Immature natural killer cell (primary cell): ENCODE measurements at places on chromosomes 7 and 10.

GRCh38 chr7:144436500-144436899, 33.0 kb upstream of the NOBOX start:
- H3K4me1 ChIP-seq, result no peaks in the 10 kb centered on the region
- H3K36me3 ChIP-seq, result no peaks in the 10 kb centered on the region
- no peak overlapping the region for H3K27ac ChIP-seq
- no peak overlapping the region for H3K4me3 ChIP-seq
- H3K27me3 ChIP-seq, result no peaks in the 10 kb centered on the region

GRCh38 chr10:70588859-70589570, 13.5 kb downstream of the PRF1 start:
- H3K4me3 ChIP-seq, result no peak overlapping the region
- peaks cover 52% of the 10 kb centered on the region for H3K4me1 ChIP-seq
- H3K27me3 ChIP-seq, result peaks cover 2% of the 10 kb centered on the region

- H3K4me3 ChIP-seq, result no peak overlapping the region
- H3K27ac ChIP-seq, result no peak overlapping the region
- H3K4me1 ChIP-seq, result no peaks in the 10 kb centered on the region
These were observed 28.3 kb downstream of the ADGRA1 start for GRCh38 chr10:133115976-133116375.

DNA sequence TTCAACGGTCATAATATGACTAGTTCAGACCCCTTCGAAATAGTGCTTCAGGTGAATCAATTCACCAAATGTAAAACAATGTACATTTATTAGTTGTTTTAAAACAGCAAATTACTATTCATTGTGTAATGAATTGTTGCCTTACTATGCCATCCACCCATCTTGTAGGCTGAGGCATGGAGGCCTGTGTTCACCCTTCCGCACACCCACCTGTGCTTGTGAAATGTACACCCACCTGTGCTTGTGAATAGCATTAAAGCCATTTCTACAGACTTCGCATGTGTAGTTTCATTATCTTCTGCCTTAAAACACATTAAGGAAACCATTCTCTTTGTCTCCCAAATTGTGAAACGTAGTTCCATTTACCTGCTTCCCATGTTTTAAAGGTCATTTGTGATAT, 16.8 kb downstream of the CLRN3 start:
- peaks cover 9% of the 10 kb centered on the region for H3K27me3 ChIP-seq
- no peaks in the 10 kb centered on the region for H3K4me1 ChIP-seq
- no peaks in the 10 kb centered on the region for H3K36me3 ChIP-seq
- no peak for DNase-seq
- no peak overlapping the region for H3K4me3 ChIP-seq

DNA sequence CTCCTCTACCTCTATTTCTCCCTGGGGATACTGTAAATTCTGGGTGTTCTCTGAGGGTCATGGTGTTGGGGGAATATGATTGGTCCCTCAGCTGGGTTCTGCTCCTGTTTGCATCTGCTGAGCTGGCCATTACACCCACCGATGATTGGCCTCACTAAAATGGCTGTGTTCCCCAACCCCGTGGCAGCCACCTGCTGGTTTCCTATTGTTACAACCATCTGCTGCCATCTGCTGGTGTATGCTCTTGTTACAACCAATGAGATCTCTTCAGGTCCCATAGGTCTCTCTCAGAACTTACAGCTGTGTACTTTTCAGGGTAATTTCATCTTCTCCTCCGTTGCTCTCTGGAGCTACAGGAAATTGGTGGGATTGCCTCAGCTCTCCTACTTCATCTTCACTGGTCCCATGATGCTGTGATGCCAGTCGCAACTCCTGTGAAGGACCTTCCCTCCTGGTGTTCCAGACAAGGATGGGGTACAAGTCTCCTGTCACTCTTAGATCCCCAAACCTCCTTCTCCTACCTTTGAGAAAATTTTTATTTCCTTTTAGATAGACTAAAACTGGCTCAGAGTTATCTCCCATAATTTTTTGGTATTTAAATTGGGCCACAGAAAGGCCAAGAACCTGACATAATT, 303.5 kb upstream of the SMIM30 start:
- peak; percentile 22 for DNase-seq
- no peaks in the 10 kb centered on the region for H3K36me3 ChIP-seq

DNA sequence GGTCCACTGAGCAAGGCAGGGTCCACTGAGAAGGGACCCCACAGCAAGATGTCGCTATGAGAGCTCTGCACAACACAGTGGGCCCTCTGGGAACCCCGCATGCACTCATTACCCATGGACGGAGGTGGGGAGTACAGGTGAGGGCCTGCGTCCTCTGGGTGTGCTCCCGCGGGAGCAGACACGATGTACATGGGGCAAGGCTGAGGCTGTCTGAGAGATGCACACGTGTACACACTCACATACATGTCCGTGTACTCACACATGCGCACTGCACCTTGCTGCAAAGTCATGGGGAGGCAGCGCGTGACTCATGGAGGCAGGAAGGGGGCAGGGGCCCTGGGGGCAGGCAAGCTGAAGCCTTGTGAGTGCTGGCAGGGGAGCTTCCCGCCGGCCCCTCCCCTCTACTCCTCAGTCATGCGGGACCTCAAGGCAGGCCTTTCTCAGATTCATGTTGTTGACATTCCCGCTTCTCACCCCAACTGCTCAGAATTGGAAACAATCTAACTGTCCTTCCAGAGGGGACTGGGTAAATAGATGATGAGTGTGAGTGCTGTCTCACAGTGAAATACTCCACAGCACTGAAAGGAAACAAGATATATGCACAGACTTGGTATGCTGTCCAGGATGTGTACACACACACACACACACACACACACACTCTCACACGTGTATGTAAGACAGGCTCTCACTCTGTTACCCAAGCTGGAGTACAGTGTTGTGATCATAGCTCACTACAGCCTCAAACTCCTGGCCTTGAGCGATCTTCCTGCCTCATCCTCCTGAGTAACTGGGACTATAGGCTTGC, 40.0 kb downstream of the GOLGA7B start:
- H3K4me1 ChIP-seq, result no peaks in the 10 kb centered on the region
- no peak overlapping the region for H3K4me3 ChIP-seq
- no peaks in the 10 kb centered on the region for H3K36me3 ChIP-seq
- no peak for DNase-seq

DNA sequence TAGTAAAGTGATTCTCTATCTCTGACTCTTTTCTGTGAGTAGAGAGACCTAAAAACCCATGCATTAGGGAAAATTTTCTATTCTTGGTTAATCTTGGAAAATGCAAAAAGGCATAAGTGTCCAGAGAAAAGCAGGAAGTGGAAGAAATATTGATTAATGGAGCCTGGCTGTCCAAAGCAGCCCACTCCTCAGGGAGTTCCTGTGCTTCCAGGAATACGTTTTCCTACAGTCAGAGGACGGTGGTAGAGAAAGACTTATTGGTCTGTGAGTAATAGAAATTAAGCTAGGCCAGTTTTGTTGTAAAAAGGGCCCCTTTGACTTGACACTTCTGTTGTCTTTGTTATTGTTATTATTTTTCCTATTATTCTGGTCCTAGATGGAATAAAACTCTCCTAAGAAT, 157.8 kb downstream of the NRP1 start:
- H3K36me3 ChIP-seq, result no peaks in the 10 kb centered on the region
- H3K4me3 ChIP-seq, result no peak overlapping the region
- H3K4me1 ChIP-seq, result no peaks in the 10 kb centered on the region
- DNase-seq, result no peak
- H3K27ac ChIP-seq, result no peak overlapping the region

GRCh38 chr10:102246261-102246660, 929 bp downstream of the GBF1 start:
- H3K4me1 ChIP-seq, result peaks cover 63% of the 10 kb centered on the region
- no peak for DNase-seq
- H3K4me3 ChIP-seq, result peak overlapping the region; percentile 97
- peak overlapping the region; percentile 99 for H3K27ac ChIP-seq

DNA sequence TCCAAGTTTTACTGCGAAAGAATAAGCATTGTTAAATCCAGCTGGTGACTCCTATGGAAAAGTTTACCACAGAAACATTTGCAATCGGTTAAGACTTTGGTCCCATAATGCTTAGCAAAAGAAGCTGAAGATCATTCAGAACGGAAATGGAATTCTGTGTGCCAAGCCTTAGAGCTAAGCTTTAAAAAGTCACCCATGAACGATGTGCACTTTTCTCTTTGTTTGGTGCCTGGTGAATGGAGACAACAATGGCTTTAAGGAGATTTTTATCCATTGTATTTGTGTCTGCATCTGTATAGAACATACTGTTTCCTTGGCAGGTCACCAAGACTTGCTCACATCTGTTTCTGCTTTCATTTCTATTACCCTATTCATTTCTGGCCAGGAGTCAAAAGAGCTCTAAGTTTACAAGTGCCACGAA, 26.3 kb upstream of the COL1A2 start:
- no peaks in the 10 kb centered on the region for H3K4me1 ChIP-seq
- H3K27me3 ChIP-seq, result no peaks in the 10 kb centered on the region
- H3K4me3 ChIP-seq, result no peak overlapping the region
- DNase-seq, result no peak

- peak overlapping the region; percentile 87 for H3K27ac ChIP-seq
- peaks cover 6% of the 10 kb centered on the region for H3K4me1 ChIP-seq
- H3K4me3 ChIP-seq, result peak overlapping the region; percentile 69
- DNase-seq, result peak; percentile 41
- no peaks in the 10 kb centered on the region for H3K36me3 ChIP-seq
- peaks cover 24% of the 10 kb centered on the region for H3K27me3 ChIP-seq
These were observed 8.9 kb downstream of the GLI3 start for GRCh38 chr7:42227936-42228591.

DNA sequence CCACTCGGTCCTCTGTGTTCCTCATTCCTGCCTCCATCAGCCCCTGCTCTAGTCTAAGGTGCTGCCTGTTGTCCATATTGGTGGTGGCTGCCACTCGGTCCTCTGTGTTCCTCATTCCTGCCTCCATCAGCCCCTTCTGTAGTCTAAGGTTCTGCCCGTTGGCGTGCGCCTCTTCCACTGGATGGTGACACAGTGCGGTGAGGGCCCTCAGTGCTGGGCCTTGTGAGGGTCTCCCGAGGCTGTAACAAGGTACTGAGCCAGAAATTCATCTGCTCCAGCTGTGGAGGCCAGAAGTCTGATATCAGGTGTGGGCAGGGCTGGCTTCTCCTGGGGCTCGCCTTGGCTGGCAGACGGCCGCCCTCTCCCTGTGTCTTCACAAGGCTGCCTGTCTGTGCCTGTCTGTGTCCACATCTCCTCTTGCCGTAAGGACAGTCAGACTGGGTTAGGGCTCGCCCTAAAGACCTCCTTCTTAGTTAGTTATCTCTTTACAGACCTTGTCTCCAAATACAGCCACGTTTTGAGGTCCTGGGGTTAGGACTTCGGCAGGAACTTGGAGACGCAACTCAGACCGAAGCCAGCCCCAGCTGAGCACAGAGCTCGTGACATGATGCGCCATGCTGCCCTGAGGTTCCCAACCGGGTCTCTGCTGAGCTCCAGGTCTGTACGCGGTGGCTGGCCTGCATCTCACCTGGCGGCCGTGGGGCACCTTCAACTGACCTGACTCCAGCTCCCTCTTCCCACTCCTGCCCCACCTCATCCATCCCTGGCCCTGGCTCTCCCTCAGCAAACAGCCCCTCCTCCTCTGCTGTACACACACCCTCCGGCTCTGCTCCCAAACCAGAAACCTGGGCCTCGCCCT, 181.4 kb upstream of the SHH start:
- H3K4me3 ChIP-seq, result no peak overlapping the region
- H3K27ac ChIP-seq, result no peak overlapping the region
- H3K36me3 ChIP-seq, result no peaks in the 10 kb centered on the region
- H3K27me3 ChIP-seq, result no peaks in the 10 kb centered on the region
- no peak for DNase-seq

DNA sequence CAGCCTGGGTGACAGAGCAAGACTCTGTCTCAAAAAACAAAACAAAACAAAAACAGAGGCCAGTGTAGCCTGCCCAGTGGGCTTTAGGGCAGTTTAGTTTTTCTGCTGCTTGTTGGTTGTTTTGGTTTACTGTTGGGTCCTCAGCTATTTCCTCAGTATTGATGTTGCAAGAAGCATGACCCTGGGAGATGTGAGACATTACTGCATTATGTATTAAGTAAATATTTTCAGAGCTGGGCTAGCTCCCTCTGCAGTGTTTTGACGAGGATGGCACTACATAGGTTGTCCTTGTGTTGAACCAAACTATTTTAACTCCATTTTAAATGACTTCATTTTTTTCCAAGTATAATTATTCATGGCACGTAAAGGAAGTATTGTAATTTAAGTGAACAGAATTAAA, 4.8 kb downstream of the AKAP9 start:
- H3K27me3 ChIP-seq, result peaks cover 5% of the 10 kb centered on the region
- H3K4me1 ChIP-seq, result peaks cover 65% of the 10 kb centered on the region
- H3K27ac ChIP-seq, result peak overlapping the region; percentile 72
- DNase-seq, result no peak

GRCh38 chr7:44697136-44698045, 51.3 kb upstream of the ZMIZ2 start:
- DNase-seq, result no peak
- no peak overlapping the region for H3K4me3 ChIP-seq
- H3K27ac ChIP-seq, result no peak overlapping the region
- H3K4me1 ChIP-seq, result no peaks in the 10 kb centered on the region
- H3K27me3 ChIP-seq, result no peaks in the 10 kb centered on the region

GRCh38 chr7:64879086-64879730, 23.9 kb upstream of the ZNF273 start:
- H3K27me3 ChIP-seq, result peaks cover 10% of the 10 kb centered on the region
- no peak overlapping the region for H3K27ac ChIP-seq
- DNase-seq, result no peak
- H3K4me1 ChIP-seq, result peaks cover 15% of the 10 kb centered on the region

GRCh38 chr7:1059200-1060091, 15.1 kb downstream of the GPR146 start:
- peaks cover 11% of the 10 kb centered on the region for H3K27me3 ChIP-seq
- peak overlapping the region; percentile 66 for H3K4me3 ChIP-seq
- no peak overlapping the region for H3K27ac ChIP-seq
- DNase-seq, result no peak
- peaks cover 31% of the 10 kb centered on the region for H3K4me1 ChIP-seq

DNA sequence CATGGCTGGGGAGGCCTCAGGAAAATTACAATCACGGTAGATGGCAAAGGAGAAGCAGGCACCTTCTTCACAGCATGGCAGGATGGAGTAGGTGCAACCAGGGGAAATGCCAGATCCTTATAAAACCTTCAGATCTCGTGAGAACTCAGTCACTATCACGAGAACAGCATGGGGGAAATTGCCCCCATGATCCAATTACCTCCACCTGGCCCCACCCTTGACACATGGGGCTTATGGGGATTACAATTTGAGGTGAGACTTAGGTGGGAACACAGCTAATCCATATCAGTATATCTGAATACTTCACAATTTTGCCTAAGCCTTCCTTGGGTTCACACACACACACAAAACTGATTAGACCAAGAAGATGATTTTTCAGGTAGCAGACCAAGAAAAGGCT, 145.1 kb upstream of the COL1A2 start:
- H3K27ac ChIP-seq, result no peak overlapping the region
- H3K4me3 ChIP-seq, result no peak overlapping the region
- H3K27me3 ChIP-seq, result peaks cover 4% of the 10 kb centered on the region
- DNase-seq, result no peak
